Stimulated activated CD4-positive, alpha-beta T cell treated with anti-CD3 and anti-CD28 coated beads, TNF-alpha, amount 100 ng/mL, for 1 hour (primary cell): ENCODE measurements at places on chromosomes 11 and 22.

DNA sequence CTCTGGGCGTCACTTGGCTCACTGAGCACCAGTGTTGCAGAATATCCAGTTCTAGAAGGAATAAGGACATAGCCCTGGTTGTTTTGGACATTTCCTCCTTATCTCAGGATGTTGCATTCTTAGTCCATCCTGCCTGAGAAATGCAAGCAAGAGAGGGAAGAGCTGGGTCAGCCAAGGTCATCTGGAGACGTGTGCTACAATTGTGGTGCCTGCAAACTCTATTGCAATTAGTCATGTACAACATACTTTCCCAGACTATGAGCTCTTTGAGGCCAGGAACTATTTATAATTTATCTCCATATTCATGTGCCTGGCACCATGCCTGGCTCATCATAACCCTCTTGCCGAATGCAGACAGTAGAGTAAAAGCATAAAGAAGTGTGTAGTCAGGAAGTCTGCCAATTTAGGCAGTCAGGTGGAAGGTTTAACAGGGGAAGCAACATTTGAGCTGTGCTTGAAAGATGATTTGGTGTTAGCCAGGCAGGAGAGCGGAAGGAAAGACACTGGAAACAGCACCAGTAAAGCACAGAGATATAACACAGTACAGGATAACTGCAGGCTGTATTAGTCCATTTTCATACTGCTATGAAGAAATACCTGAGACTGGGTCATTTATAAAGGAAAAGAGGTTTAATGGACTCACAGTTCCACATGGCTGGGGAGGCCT is 129.4 kb upstream of the PAX6 start:
- DNase-seq: no peak

- no peak for DNase-seq
Observed at GRCh38 chr11:66061268-66061667, 8.8 kb upstream of the PACS1 start.

GRCh38 chr11:79348976-79349682 is 91.7 kb downstream of the TENM4 start:
- no peak for DNase-seq

GRCh38 chr11:109747839-109748238 is 325.8 kb downstream of the C11orf87 start:
- no peak for DNase-seq

DNA sequence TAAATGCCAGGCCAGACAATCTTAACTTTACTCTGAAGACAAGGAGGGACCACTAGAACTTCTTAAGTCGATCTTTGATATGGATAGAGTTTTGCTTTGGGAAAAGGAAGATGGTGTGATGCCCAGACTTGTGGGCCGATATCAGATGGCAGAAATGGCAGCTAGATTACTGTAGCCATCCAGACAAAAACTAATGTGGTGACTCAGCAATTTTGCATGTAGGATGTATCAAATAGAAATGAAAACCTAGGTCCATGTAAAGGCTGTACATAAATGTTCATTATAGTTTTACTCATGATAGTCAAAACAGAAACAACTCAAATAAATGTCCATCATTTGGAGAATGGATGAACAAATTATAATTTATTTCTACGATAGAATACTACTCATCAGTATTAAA is 121.5 kb downstream of the APIP start:
- DNase-seq: no peak

DNA sequence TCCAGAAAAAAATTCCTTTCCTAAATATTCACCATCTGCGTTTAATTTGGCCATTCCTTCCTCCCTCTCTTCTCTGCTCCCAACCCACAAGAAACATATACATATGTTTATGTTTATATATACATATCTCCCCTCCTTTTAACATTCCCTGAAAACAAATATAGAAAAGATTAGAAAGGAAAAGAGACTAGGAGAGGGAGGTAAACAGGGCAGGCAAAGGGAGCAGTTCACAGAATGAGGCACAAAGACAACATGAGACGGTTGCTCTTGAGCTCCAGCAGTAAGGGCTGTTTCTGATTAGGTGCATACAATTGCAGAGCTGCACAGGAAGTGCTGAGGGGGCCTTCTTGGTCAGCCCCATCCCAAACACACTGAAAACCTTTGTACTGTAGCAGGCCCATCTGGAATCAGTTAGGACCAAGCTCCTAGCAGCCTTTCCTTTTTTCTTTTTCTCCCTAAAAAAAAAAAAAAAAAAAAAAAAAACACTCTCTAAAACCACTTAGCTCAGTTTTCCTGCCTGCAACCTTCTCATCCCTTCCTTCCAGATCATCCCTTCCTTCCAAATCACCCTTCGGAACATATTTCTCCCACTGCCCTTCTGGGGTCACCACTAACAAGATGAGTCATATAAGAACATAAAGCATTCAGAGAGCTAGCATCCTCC is 57.0 kb downstream of the RBFOX2 start:
- DNase-seq: no peak

- DNase-seq: no peak
Observed at GRCh38 chr11:80349997-80350396, 909.2 kb upstream of the TENM4 start.

DNA sequence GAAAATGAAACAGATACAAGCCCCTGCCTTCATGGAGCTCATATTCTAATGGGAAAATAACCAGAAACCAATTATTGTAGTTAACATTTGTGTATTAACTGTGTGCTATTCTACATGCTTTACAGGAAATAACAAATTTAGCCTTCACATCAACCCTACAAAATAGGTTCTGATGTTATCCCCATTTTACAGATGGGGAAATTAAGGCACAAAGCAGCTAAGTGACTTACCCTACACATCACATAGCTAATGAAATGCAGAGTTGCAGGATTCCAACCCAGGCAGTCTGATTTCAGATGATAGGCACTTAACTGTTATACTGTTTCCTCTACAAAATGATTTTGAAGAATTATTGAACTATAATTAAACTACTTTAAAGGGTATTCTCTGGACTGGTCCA is 43.7 kb downstream of the KMT5B start:
- DNase-seq: no peak

GRCh38 chr11:12286606-12287005 is 90.8 kb upstream of the PARVA start:
- no peak for DNase-seq

DNA sequence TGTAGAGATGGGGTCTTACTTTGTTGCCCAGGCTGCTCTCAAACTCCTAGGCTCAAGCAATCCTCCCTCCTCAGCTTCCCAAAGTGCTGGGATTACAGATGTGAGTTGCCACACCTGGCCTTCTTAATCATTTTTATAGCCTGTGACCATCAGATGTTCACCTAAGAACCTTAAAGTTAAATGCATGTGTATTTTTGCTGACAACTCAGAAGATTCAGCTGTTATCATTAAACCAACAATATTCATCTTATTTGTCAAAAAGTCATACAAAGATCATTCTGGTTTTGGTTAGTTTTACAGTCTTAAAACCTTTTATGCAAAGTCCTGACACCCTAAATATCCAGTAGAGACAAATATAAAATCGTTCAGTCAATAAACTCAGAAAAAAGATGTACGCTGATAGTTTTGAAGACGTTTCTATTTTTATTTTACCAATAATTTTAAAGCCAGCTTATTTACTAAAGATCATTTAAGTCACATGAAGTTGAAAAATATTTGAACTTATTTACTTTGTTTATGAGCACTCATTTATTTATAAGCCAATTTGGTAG is 22.2 kb downstream of the CLDN5 start:
- DNase-seq: no peak

DNA sequence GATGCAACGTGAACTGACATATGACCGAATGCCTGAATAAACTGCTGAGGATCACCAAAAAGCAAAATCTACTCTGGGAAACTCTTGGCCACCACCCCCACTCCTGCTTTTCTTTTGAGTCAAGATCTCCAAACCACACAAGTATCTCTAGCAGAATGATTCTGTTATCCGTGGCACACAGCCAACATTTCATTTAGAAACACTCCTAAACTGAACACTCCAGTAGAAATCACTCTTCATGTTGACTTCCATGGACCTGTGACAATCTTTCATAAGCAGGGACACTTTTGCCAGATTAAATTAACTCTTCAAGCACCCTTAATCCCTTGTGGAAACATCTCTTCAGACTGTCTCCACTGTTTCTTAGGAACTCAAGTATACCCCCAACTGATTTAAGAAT is 44.4 kb downstream of the VSIG10L2 start:
- DNase-seq: no peak

- no peak for DNase-seq
Observed at GRCh38 chr22:22818202-22818538, 69.4 kb upstream of the IGLL5 start.

DNA sequence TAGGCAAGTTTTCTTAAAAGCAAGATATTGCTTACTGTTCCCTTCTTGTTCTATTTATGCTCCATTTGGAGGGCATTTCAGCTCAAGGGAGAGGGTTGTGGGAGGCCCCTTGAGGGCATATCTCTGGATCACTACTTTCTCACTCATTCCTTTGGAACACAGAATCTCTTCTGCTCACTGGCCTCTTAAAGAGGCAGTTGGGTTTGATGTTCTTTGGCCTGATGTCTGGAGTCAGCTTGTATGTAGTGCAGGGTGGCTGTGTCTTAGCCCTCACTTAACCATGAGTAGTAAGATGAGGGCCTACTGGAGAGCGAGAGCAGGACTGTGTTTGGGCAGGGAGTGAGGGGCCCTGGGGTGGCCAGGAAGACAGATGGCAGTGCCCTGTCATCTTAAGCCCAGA is 3.6 kb downstream of the INCENP start:
- no peak for DNase-seq

DNA sequence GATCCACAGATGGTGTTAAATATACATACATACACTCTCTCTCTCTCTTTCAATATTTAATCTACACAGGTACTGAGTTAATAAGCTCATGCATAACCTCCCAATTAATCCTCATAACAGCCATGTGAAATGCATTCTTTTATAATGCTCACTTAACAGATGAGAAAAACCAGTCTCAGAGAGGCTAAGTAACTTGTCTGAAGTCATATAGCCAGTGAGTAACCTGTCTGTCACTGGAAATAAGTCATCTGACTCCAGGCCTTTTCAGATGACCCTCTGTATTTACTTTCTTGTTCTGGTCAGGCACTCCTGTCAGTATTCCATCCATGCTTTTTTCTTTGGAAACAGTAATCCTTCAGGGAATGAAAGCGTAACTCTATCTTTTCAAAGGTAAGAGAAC is 594.0 kb upstream of the TENM4 start:
- no peak for DNase-seq

- no peak for DNase-seq
Observed at GRCh38 chr11:73969991-73970800, 12.4 kb downstream of the UCP2 start.

GRCh38 chr22:31244046-31244942 is 32.2 kb downstream of the LIMK2 start:
- no peak for DNase-seq
